ENCODE measurements at places on chromosomes 16 and 17. TPM values are rescaled to one million over a fixed set of nuclear protein-coding genes. Genes with fewer than 3 reads are reported as not detected.

Gene PRSS36
- total RNA-seq: 0.69 TPM

DNA sequence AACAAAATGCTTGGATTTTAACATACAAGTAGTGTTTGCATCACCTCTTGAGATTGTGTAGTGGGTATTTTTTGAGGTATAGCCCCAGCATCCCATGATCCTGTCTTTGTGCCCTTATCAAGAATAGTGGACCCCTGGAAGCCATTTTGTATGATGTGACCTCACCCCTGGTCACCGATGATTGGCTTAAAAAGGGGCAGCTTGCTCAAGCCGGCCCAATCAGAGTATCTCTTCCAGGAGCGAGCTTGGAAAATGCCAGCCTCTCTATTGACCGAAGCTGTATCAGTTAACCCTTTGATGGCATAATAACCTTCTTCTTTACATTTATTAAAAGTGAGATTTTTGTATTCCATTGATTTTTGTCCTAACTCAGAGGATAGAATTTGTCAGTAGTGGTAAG lies 55.5 kb upstream of the FAM20A start:
- DNase-seq: no peak

- DNase-seq: no peak
These were observed 205.9 kb upstream of the ASIC2 start for GRCh38 chr17:33499040-33499439.

DNA sequence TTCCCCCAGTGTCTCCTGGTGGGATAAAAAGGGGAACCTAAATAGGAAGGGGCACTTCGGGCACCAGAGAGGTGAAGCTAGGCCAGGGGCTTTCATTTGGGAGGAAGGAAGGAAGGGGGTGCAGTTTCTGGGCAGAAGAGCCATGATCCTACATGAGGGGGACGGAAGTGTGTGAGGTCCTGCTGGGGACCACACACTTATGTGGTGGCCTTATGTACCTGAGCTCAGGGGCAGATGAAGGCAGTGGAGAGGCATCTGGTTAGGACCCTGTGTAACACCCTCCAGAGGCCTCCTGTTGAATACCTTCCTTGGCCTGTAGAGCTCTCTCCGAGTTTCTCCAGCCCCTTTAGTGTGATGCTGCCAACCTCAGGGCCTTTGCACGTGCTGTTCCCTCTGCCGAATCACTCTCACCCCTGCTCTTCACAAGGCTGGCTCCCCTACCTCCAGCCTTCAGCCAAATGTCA lies 21.2 kb downstream of the IGFBP4 start:
- DNase-seq: no peak

GRCh38 chr16:27539636-27540035 lies 10.1 kb downstream of the GTF3C1 start:
- DNase-seq: no peak

GRCh38 chr16:31106509-31107464 lies 1.4 kb upstream of the BCKDK start:
- no peak for DNase-seq
